Effector memory CD4-positive, alpha-beta T cell (primary cell): ENCODE measurements at places on chromosomes 2 and 18.

DNA sequence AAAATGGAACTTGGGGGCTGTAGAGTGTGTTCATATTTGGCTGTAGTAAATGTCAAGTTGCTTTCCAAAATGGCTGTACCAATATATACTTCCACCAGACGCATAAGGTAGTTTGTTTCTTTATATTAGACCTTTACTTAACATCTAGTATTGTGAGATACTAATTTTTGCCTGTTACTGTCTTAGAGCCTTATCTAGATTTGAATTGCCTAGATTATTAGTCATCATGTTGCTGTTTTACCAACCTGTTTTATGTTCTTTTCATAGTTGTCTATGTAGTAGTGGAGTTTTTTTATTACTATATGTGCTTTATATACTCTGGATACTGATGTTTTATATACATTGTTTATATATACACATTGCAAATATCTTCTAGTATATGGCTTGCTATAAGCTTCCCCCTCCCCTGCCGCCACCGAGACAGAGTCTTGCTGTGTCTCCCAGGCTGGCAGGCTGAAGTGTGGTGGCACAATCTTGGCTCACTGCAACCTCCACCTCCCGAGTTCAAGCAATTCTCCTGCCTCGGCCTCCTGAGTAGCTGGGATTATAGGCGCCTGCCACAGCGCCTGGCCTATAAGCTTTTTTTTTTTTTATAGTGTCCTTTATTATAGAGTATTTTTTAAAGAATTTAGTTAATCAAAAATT is 18.9 kb downstream of the SLC39A10 start:
- no peak for DNase-seq

DNA sequence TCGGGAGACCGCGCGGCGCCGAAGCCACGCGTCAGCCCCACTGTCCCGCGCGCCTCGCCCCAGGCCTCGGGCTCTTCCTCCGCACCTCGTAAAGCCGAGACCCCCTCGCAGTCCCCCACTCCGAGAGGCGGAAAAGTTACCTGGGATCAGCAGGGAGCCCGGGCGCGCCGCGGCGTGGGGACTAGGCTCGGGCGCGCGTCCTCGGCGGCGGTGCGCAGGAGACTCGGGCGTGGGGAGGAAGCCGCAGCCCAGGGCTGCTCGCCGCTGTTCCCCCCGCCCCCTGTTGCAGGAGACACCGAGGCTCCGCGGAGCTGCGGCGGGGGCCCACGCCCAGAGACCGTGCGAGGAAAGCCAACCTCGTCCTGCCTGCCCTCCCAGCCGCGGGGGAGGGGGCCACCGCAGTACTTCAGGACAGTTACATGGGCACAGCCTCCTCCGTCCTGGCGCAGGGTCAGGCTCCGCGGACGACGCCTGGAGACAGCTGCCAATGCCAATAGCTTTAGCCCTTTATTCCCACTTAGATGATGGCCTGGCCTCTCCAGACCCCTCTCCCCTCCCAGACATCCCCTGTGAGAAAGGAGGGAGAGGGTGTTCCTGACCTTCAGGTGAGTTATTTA is at the start of gene EPB41L3:
Gene EPB41L3 (minus strand): TSS at position 225 of the 617 bp plus-strand sequence. CDS start 54,814 bp downstream, outside the sequence.
- DNase-seq = no peak

DNA sequence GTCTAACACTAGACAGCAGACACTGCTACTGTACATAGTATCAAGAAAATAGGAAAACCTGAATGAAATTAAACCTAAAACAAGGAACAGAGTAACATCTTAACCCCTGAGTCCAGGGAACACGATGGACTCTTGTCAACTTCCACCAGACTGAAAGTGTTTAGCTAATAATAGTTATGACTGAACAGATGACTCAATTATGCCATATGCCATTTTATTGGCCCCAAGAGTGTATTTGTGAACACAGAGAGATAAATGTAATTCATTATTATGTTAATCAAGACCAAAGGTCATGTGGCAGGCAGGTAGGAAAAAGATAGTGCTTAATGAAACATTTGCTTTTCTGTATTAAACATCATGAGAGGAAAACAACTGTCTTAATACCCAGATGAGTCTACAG is 58.0 kb downstream of the NYAP2 start:
- no peak for DNase-seq

DNA sequence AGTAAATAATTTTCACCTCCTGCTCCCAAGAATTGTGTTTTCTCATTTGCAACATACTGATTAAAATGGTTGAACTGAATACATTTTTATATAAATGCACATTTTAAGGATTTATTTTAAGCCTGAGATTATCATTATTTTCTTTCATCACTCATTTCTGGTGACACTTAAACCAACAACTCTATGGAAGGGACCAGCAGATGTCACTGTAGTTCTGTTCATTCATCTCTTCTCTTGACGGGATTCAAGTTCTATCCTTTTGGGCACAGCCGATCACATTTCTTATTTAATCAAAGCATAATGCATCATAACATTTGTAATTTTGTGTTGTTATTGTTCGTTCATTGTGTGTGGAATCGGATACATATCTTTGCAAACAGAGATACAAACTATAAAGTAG is 417.9 kb downstream of the HRH4 start:
- DNase-seq = no peak

DNA sequence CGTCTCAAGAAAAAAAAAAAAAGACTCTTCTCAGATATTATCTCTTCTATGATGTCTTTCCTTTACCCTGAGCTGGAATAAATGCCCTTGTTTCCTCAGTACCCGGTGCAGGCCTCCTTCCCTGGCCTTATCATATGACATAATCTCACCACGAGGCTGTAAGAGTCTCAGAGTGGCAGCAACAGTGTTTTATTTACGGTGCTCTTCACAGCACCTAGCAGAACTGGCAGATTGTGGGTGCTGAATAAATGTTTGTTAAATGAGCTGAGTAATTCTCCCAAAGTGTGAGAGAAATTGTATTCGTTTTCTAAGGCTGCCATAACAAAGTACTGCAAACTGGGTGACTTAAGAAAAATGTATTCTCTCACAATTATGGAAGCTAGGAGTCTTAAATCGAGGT is 82.8 kb upstream of the CD28 start:
- DNase-seq = no peak

GRCh38 chr2:205427112-205427511 is 255.2 kb upstream of the NRP2 start:
- no peak for DNase-seq

DNA sequence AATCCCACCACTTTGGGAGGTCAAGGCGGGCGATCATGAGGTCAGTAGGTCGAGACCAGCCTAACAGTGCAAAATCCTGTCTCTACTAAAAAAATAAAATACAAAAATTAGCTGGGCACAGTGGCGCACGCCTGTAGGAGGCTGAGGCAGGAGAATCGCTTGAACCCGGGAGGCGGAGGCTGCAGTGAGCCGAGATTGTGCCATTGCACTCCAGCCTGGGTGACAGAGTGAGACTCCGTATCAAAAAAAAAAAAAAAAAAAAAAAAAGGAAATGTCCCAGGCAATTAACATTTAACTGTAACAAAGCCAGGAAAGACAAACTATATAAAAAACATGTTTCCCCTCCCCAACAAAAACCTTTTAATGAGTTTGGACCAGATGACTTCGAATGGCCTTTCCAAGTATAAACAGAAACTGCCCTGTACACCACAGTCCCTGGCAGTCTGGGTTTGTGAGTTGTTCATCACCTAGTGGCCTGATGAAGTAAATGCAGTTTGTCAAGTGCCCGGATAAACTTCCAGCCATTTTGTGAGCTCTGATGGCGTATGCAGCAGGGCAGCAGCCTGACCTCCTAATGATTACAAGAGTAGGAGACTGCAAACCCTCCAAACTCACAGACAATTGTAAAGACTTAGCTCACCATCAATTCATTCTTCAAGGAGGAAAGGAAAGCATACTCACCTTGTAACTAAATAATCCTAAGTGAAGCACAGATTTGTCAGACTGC is 16.6 kb upstream of the PCBP1 start:
- DNase-seq = peak; percentile 36

GRCh38 chr2:41806286-41806685 is 241.5 kb upstream of the PKDCC start:
- no peak for DNase-seq

DNA sequence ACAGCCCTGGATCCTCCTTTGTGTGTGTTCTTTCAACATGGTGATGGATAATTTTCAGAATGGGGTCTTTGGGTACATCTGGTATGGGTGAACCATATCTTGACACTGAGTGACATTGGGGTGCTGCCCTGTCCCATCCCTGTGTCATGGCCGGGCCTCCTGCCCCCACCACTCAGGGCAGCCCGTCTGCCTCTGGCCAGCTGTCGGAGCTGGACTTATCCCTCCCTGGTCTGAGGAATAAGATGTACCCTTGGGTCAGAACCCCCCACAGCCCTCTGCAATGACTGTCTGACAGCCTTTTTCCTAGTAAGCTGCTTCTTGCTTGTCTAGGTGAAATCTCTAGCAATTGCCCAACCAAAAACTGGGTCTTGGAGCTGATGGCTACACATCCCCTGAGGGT is 142.9 kb downstream of the SH3RF3 start:
- no peak for DNase-seq

DNA sequence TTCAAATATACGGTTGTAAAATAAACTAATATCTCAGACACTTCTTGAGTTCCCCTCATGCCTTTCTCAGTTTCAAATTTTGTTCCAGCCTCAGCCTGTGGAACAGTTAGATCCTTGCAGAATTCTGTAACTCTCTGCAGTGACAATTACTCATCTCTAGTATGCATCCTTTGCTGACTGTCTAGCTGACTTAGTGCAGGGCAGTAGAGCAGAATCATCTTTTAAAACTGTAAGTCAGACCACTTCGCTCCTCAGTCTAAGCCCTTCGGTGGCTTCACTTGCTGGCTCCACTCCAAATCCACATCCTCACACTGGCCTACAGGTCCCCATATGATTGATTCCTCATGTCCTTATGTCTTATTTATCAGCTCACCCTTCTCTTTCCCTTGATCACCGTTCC is 164.1 kb upstream of the ZSWIM2 start:
- no peak for DNase-seq

DNA sequence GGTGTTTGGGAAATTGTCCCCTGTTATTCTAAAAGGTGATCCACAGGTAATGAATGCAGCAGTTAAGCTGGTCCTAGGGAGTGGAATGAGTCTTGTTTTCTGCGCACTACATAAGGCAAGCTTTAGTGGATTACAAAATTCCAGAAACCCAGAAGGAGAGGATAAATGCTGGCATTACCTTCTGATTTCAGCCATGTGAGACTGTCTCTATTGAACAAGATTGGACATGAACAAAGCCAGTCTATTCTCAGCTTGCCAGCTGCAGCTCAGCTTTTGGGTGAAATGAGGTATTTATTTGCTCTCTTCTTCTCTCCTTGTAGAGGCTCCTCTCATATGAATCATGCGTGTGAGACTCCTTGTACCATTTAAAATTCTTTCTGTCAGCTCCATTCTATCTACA is 944.9 kb downstream of the CNTNAP5 start:
- no peak for DNase-seq

DNA sequence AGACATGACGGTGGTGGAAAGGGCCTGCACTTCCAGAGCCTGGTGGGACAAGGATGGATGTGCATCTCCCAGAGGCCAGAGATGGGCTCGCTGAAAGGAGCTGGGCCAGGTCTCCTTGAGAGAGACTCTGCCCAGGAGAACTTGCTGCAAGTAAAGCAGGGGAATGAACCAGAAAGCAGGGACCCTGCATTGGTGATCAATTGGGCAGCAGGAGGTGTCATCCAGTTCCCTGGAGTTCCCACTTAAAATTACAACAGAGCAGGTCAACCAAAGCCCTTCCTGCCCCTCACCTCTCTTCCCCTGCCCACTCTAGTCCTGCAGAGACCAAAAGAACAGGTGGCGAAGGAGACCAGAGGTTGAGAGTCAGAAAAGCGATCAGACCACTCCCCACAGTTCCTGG is 69.7 kb upstream of the CAB39 start:
- DNase-seq = no peak

DNA sequence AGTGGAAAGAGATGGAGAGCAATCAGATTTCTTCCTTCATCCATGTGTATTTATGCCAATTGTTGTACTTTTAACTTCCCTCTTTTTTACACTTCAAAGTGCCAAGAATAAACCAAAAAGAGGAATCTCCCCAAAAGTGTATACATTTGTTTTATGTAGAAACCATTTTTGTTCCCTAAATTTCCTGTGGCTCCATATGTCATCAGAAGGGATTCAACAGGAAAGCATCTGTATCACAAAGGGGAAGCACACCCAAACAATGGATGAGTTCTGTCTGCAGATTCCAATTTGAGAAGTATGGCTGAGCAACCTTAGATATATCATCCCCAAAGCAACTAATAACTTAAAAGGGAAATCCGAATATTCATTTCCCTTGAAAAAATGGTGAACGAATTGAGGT is 275.0 kb downstream of the MREG start:
- no peak for DNase-seq

- no peak for DNase-seq
These were observed 223.1 kb downstream of the C1D start for GRCh38 chr2:67839668-67840067.

DNA sequence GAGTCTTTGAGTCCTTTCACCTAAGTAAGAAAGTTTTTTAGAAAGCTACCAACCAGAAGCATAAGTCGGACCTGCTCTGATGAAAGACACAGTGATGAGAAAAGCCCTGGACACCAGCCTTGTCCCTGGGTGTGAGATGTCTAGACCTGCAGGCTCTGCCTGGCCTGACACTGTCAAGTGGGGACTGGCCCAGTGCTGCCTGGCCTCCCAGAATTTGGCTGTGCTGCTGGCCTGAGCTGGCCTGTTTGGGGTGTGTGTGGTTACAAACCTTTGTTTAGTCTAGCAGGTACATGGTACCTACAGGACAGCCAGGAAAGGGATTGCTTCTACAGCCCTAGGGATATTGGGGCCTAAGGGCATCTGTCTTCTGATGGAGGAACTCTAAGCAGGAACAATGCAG is 48.3 kb downstream of the ASB1 start:
- no peak for DNase-seq

- DNase-seq = no peak
These were observed 182.8 kb downstream of the NBAS start for GRCh38 chr2:15378148-15378908.

- no peak for DNase-seq
These were observed 805.6 kb upstream of the KLHL29 start for GRCh38 chr2:22579341-22579740.

- no peak for DNase-seq
These were observed 8.6 kb downstream of the VRK2 start for GRCh38 chr2:58055033-58055786.

DNA sequence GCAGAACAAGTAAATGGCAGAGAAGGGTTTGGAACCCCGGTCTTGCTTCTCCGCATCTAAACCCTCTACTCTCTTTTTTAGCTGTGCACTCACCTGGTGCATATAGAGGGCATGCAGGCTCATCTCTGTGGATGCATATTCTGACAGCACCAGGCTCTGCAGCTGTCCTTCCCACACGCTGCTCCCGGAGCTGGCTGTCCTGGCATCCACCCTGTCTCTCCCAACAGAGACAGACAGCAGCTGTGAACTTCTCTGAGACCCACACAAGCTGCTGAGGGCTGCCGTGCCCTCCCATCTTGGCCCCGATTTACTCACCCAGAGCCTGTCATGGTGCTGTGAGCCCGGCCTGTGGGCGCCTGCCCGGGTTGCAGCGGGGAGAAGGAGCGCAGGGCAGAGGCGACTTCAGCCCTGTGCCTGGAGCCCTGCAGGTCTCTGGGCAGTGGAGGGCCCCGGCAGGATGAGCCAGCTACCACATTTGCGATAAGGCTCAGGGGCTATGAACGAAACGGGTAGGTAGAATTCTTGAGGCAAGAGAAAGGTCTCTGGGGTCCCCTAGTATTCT is 3.3 kb upstream of the ABCB6 start:
- DNase-seq = no peak
